Peyer's patch (tissue), 4 donors: ENCODE measurements at places on chromosomes 13 and 19. TPM values are rescaled to one million over a fixed set of nuclear protein-coding genes. Genes with fewer than 3 reads are reported as not detected.

The POGLUT2 gene
- 0.70 TPM for total RNA-seq

The SLC1A6 gene
- total RNA-seq = not detected

DNA sequence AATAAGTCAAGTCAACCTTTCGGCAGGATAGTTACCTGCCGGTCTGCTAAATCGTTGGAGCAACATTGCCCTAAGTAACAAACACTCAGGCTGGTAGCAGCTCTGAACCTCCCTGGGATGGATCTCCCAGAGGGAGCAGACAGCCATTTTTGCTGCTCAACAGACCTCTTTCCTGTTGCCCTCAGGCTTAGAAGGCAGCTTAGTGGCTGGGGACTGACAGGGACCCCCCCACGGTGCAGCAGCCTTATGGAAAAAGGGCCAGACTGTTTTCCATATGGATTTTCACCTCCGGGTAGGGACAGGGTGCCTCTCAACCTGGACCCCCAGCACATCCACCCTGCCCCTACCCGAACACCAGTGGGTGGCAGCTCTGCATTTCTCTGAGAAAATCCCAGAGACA lies 49.7 kb downstream of the UBL3 start:
- DNase-seq = no peak

- no peak for DNase-seq
Observed at GRCh38 chr13:61410669-61411297, 4.9 kb downstream of the PCDH20 start.

GRCh38 chr13:22592515-22592914 lies 588.3 kb upstream of the SGCG start:
- no peak for DNase-seq
